NCI-H526 treated with DMSO at 0.1 percent for 48 hours (cell line): ENCODE measurements at places on chromosomes 5 and 9.

DNA sequence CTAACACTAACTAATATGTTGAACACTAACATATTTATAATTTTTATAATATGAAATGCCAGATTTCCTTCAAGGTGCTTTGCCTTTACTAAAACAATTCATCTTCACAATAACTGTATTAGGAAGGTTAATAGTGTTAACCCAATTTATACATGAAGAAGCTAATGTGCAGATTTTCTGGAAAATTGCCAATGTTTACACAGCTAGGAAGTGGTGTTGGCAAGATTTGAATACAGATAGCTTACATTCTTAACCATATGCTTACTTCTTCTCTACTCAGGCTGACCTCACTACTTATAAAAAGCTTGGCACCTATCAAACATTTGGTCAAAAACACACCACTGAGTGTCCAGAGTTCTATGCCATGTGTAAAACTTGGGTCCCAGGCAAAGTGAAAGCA, 445.4 kb upstream of the ITGA1 start:
- no peak for DNase-seq

DNA sequence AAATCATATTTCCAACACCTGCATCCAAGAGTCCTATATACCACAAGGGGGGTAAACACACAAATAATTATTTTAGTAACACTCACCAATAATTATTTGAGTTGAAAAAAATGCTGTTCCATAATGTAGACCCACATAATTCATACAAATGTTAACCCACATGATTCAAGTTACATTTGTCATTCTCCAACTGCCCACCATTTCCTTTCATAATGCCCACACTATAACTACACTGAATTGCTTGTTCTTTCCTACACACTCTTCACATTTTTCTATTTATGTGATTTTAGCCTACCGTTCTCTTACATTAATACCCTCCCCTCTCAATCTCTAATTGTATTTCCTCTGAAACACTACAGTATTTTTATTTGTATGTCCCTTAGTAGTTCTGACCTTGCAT, 35.9 kb upstream of the HK3 start:
- DNase-seq, result no peak

DNA sequence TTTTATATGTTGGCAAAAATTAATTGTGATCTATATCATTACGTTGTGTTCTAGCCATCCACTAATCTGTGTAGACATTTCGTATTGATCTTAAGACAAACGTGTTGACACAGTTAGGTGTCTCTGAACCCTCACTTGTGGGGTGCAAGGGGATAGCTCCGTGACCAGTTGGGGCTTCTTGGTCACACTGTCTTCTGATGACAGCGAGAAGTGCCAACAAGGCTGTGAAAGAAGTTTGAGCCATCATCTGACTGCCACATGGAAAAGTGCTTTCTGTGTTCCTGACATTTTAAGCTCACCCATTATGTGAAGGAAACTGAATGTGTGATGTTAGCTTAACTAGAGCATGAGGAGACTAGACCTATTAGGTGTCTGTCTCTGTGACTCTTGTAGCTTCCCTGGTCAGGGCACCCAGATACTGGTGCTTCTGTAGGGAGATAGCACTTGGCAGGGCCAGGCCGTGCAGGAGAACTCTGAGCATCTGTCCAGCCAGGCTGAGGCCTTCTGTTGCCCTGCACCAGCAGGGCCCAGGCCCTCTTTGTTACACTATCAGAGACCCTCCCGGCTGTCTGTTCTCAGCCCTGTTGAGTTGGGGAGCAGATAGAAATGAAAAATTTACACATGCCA, 52.8 kb upstream of the PHF2 start:
- DNase-seq, result no peak

DNA sequence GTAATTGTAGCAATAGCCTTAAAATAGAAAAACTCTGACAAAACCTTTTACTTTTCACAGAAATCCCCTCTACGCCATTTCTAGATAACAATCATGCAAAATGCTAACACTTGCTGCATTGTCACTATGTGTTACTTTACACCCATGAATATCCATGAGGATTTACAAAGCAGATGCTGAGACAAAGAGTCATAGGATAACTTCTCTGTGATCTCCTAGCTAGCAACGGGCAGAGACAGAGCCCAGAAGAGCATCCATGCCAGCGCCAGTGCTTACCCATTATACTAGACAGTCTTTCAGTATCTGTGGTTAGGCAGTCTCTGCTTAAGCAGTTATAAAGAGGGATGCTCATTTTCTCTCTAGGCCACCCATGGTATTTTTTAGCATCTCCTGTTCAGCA, 474.1 kb downstream of the CAAP1 start:
- no peak for DNase-seq

DNA sequence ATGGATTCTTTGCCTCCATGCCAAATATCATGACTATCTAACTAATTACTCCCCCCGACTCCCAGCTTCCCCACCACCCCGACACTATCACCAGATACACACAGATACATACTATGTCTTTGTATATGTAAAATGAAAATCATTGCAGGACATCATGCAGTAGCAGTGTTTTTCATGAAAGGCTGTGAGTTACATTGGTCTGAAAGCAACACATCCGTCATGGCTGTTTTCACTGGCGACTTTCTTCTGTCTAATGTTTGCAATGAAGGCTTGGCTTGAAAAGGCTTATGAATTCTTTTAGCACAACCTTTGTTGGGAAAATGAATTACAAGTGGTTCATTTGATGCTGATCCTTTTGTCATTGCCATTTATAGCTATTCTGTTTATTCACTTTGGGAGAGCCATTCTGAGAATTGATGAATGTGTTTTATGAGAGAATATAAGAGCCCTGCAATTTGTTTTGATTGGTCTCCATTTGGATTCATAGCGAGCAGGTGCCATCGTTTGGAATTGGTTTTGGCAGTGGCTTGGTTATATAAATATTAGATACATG, 103.4 kb downstream of the PIP5K1B start:
- DNase-seq, result no peak

- no peak for DNase-seq
Measured at GRCh38 chr5:76601470-76601869, 21.7 kb downstream of the F2RL2 start.

- no peak for DNase-seq
Measured at GRCh38 chr5:1431021-1431811, 14.0 kb downstream of the SLC6A3 start.

- no peak for DNase-seq
Measured at GRCh38 chr5:151772029-151772845, 483 bp downstream of the G3BP1 start.

- no peak for DNase-seq
Measured at GRCh38 chr5:106825374-106825773, 845.4 kb downstream of the EFNA5 start.

- DNase-seq, result no peak
Measured at GRCh38 chr9:98977813-98978212, 34.1 kb downstream of the COL15A1 start.

- DNase-seq, result no peak
Measured at GRCh38 chr5:159123700-159124099, 24.0 kb upstream of the EBF1 start.

- no peak for DNase-seq
Measured at GRCh38 chr5:172990776-172991175, 7.2 kb downstream of the ATP6V0E1 start.
